ENCODE measurements at places on chromosomes 1 and 21. TPM values are rescaled to one million over a fixed set of nuclear protein-coding genes. Genes with fewer than 3 reads are reported as not detected.

Gene TFF3
- polyA plus RNA-seq: not detected

Gene PLA2G4A
- polyA plus RNA-seq: 1.5 TPM

Gene CD84
- not detected for polyA plus RNA-seq

Gene LDLRAD1
- polyA plus RNA-seq: not detected

Gene CASQ2
- not detected for polyA plus RNA-seq

Gene TDRD5
- polyA plus RNA-seq: not detected

Gene RIMS3
- 0.08 TPM for polyA plus RNA-seq

Gene CD46
- 117 TPM for polyA plus RNA-seq

Gene RCSD1
- polyA plus RNA-seq: 0.15 TPM

Gene OR2T8
- not detected for polyA plus RNA-seq

Gene FAM131C
- 1.8 TPM for polyA plus RNA-seq

Gene NHLH1
- 0.31 TPM for polyA plus RNA-seq

Gene PADI6
- not detected for polyA plus RNA-seq

Gene RFX5
- 11.0 TPM for polyA plus RNA-seq

Gene SYT11
- 16.2 TPM for polyA plus RNA-seq

Gene SELP
- polyA plus RNA-seq: not detected

Gene PM20D1
- not detected for polyA plus RNA-seq

Gene SCAMP3
- polyA plus RNA-seq: 141 TPM

Gene PPIAL4G
- not detected for polyA plus RNA-seq

Gene AADACL4
- polyA plus RNA-seq: not detected

Gene DIPK1A
- polyA plus RNA-seq: 51.6 TPM

Gene TNFRSF25
- polyA plus RNA-seq: 3.1 TPM

Gene TMEM9
- 70.3 TPM for polyA plus RNA-seq

Gene CGN
- polyA plus RNA-seq: 0.06 TPM

Gene TGFB2
- polyA plus RNA-seq: 1.3 TPM

Gene CFAP141
- polyA plus RNA-seq: not detected
